Naive B cell (primary cell): ENCODE measurements at places on chromosomes 5 and 9.

DNA sequence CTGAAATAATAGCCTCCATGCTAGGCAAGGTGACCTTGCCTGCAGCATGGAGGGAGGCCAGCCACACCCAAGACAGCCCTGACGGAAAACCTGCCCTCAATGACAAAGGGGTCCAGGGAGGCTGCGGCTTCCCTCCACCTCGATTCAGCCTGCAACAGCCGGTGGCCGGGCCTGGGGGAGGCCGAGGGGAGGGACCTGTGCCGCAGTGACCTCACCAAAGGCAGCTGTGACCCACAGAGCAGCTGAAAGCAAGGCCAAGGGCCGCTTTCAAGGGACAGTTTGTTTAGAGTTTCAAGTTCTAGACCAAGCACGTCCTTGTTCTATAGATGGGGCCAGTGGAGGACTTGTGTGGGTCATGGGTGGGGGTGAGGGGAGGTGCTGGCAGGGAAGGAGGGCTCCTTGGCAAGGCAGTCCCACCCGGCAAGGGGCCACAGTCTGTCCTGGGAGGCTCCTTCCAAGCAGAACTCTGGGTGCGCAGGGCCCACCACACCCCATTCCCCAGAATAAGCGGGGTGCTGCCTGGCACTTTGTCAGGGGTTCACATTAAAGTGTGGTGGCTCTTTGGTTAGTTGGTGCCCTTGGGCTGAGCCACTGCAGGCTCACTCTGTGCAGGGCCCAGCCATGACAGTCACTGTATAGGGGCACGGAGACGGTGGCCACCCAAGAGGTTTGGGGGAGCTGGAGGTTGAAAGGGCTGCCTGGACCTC, 226.5 kb downstream of the FANCC start:
- no peak for DNase-seq

DNA sequence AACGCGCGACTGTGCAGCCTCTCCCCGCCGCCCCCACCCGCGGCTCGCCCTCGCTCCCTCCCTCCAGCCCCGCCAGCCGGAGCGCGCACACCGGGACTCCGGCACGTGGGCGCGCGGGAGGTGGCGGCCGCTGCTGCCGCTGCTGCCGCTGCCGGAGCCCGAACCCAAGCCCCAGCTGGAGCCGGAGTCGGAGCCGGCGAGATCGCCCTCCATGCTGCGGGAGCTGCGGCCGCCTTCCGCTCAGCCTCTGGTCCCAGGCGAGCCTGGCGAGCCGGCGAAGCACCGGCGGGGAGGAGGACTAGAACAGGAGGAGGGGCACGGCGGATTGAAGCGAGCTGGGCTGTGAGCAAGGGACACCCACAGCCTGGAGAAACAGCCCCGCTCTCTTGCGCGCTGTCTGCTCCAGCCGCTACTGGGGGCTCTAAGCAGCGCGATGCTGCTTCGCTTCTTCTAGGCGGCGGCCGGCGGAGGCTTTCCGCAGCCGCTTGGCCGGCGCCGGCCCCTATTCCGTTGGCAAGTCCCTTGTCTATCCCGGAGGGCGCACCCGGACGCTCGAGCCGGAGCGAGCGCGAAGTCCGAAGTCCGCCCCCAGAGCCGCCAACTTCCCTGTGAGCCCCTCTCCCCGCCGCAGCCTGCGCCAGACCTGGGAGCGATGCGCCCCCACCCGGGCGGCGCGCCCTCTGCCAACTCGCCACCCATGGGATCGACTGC, 598.7 kb upstream of the SGCD start:
- no peak for DNase-seq

GRCh38 chr5:57804007-57804444, 321.4 kb upstream of the ACTBL2 start:
- no peak for DNase-seq

- no peak for DNase-seq
Observed at GRCh38 chr9:132531195-132531594, 51.2 kb upstream of the BARHL1 start.

DNA sequence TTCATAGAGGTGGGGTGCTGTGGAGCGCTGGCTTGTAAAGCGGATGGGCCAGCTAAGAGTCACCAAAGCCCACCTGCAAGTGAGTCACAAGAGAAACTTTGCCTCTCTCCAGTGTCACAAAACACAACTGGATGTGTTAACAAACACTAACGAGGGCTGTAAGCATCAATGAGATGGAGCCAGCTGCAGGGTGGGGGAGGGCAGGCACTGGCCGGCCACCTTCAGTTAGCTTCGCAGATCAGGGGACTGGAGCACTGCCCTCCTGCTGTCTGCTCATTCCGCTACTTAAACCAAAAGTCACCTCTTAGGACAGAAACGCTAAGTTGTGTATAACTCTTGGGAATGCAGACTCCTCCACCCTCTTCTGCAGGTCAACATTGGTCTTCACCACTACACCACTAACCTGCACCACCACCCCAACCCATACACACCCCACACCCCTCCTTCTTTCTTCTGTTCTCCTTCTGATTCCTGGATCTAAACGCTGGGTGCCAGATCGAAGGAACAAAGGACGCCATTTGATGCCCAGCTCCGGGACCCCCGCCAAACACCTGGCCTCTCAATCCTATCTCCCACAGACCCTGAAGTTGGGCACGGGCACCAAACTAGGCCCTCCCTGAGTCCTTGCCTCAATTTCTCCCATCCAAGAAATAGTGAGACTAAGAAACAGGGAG, 2.1 kb downstream of the ARSI start:
- no peak for DNase-seq

DNA sequence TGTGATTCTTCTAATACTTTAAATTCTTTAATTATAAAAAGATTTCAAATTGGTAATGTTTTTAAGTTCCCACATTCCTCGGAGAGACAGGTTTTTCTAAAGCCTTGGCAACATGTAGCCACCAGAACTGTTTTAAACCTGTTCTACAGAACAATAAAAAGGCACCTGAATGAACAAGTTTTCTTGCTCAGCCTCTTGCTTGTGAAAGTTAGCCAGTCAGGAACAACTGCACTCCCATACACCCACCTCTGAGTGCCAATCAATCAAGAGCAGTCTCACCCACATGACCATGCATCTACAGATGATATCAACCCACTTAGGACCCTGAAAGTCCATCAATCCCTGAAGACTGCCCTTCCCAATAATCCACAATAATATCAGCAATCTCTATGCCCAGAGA, 62.3 kb downstream of the AP3B1 start:
- no peak for DNase-seq

DNA sequence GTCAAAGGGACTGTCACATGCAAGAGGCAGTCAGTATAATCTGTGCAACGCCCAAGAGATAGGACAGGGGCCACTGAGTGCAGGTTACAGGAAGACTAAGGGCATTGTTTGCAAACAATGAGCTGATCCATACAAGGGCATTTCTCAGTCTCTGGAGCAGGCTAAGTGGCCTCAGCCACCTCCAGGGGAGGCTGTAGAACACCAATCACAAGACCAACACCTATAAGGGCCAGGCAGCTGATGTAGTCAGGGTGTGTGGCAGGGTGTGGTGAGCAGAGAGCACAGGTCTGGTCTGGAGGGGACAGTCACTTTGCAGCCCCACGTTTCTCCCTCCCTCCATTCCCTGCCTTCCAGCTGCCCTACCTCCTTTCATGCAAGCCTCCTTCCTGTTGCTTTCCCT, 83.2 kb upstream of the ADRA1B start:
- no peak for DNase-seq

DNA sequence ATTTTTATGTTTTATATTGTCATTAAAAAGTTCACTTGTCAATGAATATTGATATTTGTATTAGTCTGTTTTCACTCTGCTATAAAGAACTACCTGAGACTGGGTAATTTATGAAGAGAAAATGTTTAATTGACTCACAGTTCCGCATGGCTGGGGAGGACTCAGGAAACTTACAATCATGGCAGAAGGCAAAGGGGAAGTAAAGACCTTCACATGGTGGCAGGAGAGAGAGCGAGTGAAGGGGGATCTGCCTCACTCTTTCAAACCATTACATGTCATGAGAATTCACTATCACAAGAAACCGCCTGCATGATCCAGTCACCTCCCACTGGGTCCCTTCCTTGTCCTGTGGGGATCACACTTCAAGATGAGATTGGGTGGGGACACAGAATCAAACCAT, 27.4 kb downstream of the SRD5A1 start:
- DNase-seq: peak; percentile 65

- no peak for DNase-seq
Observed at GRCh38 chr5:73997960-73998359, 372.0 kb downstream of the ARHGEF28 start.

- no peak for DNase-seq
Observed at GRCh38 chr5:11075035-11075805, 314.2 kb upstream of the DAP start.

DNA sequence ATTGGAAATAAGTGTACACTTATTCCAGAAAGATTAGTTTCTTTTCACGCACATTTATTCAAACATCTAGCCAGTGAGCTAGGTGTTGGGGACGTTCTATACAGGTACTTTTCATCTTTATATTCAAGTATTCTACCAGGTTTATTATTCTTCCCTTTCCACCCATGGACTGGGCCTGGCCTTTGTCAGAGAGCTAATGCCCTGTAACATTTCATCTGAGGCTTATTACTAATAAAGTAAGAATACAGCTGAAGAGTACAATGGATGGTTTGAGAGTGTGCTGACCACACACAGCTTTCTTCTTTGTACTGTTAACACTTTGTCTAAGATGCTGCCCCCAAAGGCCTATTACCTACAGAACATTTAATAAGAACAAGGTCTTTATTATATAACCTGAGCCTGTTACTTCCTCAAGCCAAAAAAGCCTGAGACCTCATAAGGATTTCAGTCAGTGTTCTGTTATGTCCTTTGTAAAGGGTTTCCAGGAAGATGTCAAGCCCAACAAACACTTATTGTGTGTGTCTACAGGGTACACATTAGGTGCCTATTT, 93.5 kb downstream of the ZNF608 start:
- no peak for DNase-seq

DNA sequence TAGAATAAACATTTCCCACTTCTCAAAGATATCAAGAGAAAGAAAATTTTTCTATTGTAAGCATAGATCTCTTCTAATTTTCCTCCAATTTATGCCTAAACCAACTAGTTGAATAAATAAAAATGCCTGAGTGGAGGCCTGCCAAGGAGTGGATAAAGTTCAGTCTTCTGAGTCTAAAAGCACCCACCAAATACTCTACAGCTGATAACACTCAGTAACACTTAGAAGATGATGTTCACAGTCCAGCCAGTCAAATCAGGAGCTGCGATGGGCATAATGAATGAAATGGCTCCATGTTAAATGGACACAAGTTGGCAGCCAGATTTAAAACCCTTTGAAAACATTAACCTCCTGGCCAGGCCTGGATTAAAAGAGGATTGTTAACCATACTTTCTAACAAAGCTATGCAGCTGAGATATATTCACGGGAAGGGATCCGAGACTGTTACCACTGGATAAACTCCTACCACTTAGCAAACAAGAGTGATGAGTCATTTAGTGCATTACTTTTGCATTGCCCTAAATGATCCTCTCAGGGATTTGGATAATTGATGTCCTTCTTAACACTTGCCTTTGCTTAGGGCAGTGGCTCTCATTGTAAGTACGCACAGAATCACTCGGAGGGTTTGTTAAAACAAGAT, 63.7 kb upstream of the CCDC112 start:
- no peak for DNase-seq

GRCh38 chr9:96612966-96613589, 6.6 kb downstream of the CDC14B start:
- no peak for DNase-seq

DNA sequence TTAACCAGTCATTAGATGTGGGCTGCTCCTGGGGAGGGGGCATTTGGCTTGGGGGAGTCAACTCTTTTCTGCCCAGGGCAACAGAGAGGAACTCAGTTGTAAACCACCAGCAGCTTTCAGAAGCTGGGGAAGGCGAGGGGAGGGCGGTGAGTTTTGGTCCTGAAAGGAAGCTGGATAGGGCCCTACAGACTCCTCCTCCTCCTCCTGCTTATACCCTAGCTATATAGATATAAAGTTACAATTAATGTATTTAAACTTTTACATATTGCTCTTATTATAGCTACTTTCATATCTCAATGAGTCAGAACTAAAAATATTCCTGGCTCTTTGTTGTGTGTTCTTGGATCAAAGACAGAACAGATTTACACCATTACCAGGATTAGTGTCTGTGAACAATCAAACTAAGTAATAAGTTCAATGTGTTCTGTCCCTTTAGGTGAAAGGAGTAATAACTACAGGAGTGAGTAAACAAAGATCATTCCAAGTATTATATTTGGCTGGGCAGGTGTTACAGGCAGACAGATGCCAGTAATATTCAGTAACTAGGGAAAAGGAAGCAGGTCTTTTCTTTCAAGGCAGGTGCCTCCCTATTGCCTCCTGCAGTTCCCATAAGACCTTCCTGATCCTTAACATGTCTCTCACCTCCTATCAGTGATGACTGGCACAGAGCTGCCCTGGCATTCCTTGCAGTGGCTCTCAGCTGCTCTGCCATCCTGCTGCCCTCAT, 20.5 kb upstream of the VPS13A start:
- DNase-seq: no peak

- no peak for DNase-seq
Observed at GRCh38 chr9:75998096-75998780, 107.8 kb downstream of the PCSK5 start.

GRCh38 chr9:136409557-136410455, 608 bp downstream of the ENTR1 start:
- DNase-seq: peak; percentile 28

- no peak for DNase-seq
Observed at GRCh38 chr5:178577376-178577839, 12.8 kb downstream of the COL23A1 start.

DNA sequence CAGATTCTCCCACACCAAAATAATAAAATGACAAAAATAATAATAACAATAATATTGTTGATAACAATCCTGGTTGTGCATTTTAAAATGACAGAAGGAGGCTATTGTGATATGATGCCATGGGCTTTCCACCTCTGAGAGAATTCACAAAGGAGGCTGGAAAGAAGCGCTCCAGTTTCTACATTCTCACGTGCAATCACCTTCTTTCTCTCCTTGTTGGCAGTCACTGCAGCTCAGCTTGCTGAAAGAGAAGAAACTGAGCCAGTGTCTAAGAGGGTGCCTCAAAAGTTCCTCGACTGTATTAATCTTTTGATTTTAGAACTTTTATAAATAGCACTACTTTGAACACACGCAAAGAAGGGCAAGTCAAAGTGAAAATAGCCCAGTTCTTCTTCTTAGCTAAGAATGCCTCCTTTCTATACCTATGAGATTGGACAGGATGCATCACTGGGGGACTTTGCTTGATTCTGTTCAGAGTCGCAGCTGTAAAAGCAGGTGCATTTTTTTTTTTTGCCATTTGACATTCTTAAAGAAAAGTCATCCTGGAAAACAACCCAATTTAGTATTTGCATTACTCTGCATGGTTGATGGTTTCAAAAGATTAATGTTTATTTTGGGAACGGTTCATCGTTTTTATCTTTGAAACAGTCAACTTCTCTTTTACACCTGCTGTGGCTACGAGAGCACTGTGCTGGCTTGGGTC, 12.4 kb upstream of the SUB1 start:
- peak; percentile 35 for DNase-seq

- no peak for DNase-seq
Observed at GRCh38 chr9:134693641-134694367, 52.2 kb downstream of the COL5A1 start.

- DNase-seq: no peak
Observed at GRCh38 chr9:36125062-36125855, 11.3 kb upstream of the GLIPR2 start.
